ENCODE measurements at places on chromosomes 6 and 20.

GRCh38 chr6:1665214-1665613, 55.5 kb downstream of the FOXC1 start:
- DNase-seq = no peak

GRCh38 chr20:59664421-59664941, 60.1 kb downstream of the PHACTR3 start:
- no peak for DNase-seq

DNA sequence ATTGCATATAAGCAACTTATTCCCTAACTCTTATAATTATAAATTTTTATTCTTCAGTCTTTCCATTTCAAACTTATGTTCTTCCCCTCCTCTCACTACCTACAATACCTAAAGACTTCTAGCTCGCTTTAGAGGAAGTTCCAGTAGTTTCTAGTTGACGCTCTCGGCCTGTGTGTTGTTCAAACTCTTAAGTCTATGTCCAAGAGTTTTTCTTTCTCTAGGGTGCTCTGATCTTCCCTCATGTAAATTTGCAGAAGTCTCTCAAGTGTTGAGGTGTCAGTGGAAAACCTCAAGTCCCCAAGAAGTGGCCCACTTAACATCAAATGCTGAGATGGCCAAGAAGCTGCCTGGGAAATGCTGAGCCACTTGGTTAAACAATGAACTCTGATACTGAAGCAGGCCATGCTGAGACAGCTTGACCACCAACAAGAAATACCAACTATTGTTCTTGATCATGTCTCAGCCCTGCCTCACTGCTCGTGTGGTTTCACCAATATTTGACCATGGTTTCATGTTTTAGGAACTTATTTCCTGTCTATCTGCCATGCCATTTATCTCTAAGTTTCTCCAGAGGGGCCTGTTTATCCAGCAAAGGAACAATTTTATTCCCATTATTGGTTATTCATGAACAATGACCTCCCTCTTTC, 100.9 kb upstream of the TCF21 start:
- no peak for DNase-seq

- no peak for DNase-seq
Measured at GRCh38 chr6:12899046-12899833, 182.7 kb downstream of the PHACTR1 start.

DNA sequence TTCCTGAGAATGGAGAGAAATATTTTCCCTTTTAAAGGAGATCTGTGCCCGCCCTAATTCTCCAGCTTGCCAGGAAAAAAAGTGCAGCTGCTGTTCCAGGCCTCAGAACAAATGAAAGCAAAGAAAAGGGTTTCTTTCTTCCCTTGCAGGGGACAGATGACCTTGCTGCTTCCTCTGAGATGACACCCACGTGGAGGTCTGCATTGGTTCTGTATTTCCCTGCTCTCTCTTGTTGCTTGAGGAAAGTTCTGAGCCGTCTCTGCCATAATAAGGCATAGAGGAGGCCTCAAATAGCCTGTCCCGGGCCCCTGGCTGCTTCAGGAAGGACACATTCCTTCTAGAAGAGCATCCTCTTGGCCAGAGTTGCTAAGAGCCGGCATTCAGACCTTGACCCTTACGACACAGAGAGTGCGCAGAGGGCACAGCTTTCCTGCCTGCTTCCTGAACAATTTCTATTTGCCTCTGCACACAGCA, 501.8 kb upstream of the SULF2 start:
- no peak for DNase-seq

DNA sequence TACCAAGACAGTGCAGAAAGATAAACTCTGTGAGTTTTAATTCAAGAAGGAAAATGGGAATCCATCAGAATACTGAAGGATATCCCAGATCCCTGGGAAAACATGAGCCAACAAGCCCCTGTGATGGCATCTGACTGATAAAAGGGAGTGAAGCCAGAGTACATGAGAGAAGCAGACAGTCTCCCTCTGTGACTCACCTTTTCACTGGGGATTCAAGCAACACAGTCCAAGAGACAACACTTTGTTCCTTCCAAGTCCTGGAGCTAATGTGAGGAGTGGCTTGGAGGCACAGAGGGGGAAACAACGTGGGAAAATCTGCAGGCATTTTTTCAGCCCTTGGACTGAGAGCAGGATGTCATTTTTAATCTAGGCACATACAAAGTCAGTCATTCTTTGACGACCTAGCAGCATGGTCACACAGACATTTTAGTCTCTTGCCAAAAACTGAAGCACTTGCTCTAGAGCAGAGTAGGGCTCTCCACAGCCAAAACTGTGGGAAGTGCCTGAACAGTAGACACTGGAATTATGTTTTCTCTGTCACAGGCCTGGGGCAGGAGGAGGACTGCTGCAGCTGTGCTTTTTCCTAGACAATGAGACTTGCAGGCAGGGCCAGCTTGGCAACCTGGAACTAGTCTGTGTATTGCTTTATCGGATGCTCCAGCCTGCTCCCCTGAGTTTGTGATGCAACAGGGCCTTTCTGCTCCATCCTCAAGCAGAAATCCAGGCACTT, 465.0 kb upstream of the GJE1 start:
- DNase-seq = no peak

DNA sequence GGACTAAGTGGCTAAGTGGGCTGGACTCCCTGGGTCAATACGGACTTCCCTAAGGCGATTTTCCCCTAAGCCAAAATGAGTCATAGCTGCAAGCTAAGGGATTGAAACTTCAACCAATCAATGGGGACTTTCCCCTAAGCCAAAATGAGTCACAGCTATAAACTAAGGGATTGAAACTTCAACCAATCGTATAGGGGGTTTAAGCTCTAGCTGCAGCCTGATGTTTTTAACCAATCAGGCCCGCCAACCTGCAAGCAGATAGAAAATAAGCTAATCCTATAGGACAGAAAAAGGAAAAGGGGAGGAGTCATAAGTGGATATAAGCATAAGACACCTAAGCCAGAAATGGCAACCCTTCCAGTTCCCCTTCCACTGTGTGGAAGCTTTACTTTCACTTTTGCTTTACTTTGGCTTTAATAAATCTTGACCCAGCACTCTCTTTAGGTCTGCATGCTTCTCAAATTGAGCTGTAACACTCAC, 655.0 kb upstream of the HS3ST5 start:
- no peak for DNase-seq

- DNase-seq = no peak
Measured at GRCh38 chr6:164379795-164380194, 929.6 kb downstream of the C6orf118 start.

GRCh38 chr20:33284284-33284683, 1.3 kb downstream of the BPIFB1 start:
- no peak for DNase-seq

GRCh38 chr6:409370-409972, 17.9 kb downstream of the IRF4 start:
- no peak for DNase-seq

DNA sequence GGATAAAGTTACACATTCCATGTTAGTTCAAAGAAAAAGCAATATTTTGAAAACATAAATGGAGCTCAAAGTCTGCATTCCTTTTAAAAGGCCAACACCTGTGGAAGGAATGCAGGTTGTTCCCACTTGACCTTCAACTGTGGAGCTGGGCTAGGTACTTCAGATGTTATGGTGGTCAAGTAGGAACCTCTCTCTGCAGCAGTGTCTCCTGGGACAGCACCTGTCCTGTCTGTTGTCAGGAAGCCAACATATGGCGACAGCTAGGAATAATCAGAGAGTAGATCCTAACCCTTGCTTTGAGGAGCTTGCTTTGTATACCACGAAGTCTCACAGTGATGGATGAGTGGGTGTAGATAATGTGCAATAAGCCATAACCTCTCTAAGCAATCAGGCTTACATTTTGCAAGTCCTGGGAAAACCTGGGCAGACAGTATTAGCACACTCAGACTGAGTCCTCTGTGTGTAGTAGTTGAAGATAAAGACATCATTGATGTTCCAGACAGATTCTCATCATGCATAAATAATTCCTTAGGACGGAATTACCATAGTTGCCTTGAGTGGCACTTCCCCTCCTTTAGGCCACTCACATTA, 347.5 kb downstream of the PRL start:
- DNase-seq = no peak

DNA sequence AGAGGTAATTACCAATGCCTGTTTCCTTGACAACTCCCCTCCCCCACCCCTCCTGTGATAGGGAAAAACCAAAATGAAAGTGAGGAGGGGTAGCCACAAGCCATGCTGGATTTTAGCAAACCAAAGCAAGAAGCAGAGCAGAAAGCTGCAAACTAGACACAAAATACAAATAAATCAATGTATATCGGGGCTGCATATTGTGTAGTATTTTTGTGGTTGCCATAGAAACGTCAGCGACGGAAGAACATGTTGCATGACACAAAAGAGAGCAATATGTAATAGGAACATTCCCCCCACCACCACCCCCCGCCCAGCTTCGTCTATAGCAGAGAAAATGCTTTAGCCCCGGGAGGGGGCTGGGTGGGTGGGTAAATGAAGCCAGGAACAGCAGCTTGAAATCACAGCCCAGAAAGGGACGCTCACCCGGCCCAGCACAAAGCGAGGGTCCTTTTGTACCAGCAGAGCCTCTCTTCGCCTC, 548 bp downstream of the AGPAT4 start:
- DNase-seq = peak; percentile 19

GRCh38 chr6:20444786-20445271, 43.1 kb downstream of the E2F3 start:
- no peak for DNase-seq

DNA sequence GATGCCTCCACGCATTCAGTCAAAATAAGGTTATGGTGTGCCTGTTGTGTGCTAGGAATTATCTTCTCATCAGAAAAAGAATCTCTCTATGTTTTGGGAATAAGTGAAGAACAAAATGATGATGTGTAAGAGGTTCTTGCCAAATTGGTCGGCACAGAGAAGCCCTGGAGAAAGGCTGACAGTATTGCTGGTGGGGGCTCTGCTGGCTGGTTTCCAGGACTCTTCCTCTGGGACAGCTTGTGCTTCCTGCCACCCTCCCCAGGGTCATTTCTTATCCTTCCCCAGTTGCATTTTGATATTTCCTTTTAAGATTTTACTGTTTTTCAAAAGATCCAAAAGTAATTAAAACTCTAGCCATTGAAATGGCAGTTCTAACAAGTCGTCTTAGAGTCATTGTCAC, 22.1 kb downstream of the CST4 start:
- no peak for DNase-seq

GRCh38 chr6:81735756-81736380, 16.6 kb downstream of the TENT5A start:
- DNase-seq = no peak

Data from activated CD8-positive, alpha-beta memory T cell treated with anti-CD3 and anti-CD28 coated beads for 1 hour (primary cell).